Stimulated activated CD4-positive, alpha-beta T cell treated with anti-CD3 and anti-CD28 coated beads, TNF-alpha, amount 100 ng/mL, for 1 hour (primary cell): ENCODE measurements at places on chromosomes 2 and 18.

GRCh38 chr18:64037812-64038414 is 68.0 kb downstream of the SERPINB8 start:
- DNase-seq = no peak

- DNase-seq = no peak
Measured at GRCh38 chr2:163625632-163626031, 110.2 kb downstream of the FIGN start.

DNA sequence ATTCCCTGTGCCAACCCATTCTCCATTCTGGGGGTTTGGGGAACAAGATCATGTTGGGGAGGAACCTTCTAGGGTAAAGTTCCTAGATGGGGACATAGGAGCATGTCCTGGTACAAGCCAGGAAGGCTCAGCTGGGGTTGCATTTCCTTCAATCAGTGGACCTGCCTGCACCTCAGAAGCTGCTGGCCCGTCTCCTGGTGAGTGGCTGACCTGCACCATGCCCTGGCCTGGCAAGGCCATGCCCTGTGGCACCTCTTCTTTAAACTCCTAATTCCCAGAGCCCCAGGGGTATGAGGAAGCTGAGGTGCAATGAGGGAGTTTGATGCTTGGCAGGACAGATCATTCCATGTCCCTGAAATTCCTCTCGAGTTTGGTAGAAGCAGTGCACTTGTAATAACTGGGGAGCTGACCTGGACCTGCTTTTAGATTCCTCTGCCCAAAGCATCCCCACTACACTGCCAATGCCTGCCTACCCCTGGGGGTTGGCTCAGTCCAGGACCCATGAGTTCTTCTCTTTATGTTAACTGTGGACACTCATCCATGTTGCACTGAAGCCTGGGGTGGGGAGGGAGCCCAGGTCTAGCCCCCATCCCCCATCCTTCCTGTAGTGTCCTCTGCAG is 25.3 kb downstream of the MROH2A start:
- no peak for DNase-seq

- DNase-seq = no peak
Measured at GRCh38 chr18:3148930-3149535, 70.7 kb downstream of the MYOM1 start.

DNA sequence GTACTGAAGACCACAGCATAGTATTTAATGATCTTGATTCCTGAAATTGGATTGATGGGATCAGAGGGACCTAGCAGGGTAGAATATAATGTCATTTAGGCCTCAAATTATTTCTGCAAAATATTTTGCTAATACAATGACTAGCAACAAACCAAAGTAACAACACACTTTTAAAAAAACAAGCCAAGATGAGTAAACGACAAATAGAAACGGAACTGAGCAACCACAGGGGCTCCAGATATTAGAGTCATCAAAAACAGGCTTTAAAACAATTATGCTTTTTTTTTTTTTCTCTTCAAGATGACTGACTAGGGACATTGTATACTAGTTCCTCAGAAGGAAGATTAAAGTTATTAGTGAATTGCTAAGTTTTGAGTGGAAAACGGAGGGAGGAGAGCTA is 447.1 kb upstream of the MMADHC start:
- DNase-seq = no peak

- no peak for DNase-seq
Measured at GRCh38 chr2:112583497-112584133, 794 bp upstream of the CHCHD5 start.

DNA sequence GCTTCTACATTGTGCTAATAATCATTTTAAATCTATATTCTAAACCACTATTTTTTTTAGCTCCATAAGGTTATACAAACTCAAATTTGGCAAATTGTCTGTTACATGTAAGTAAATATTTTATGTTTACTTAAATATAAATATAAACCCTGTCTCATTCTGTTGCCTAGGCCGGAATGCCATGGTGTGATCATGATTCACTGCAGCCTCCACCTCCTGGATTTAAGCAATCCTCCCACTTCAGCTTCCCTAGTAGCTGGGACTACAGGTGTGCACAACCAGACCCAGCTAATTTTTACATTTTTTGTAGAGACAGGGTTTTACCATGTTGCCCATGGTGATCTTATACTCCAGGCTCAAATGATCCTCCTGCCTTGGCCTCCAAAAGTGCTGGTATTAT is 124.7 kb downstream of the MEIS1 start:
- no peak for DNase-seq
